ENCODE measurements at places on chromosomes 5 and 9.

GRCh38 chr9:107541523-107541922 is 52.0 kb upstream of the KLF4 start:
- no peak for DNase-seq

- DNase-seq: no peak
Observed at GRCh38 chr5:150989695-150990094, 30.7 kb upstream of the GPX3 start.

- DNase-seq: no peak
Observed at GRCh38 chr9:114185570-114186490, 30.5 kb downstream of the COL27A1 start.

- peak; percentile 38 for DNase-seq
Observed at GRCh38 chr9:22307013-22307711, 139.5 kb upstream of the DMRTA1 start.

GRCh38 chr9:130310456-130310855 is 44.9 kb downstream of the HMCN2 start:
- no peak for DNase-seq

DNA sequence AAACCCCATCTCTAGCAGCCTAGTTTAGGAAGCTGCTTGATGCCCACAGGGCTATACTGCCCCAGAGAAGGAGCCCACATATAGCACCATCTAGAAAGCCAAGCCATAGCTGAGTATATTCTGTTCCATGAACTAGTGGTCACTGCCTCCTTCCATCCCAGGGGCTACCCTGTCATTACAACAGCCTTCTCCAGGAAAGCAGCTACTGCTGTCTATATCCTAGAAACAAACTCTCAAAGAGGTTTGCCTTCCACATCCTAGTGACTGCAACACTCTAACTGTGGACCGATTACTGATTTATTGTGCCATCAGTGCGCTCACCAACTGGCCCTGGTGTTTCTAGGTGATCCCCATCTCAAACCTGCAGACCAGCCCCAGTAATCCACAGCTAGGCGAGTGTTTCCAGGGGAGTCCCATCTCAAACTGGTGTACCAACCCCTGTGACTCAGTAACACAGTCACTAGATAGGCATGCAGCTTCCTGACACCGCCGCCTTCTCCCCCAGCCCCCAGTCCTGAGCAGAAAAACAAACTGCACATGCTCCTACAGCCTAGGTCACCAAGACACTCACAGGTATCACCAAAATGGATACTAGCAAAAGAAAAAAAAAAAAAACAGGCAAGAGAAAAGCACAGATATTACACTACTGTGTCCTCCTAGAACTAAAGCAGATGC is 14.8 kb downstream of the SPTLC1 start:
- DNase-seq: peak; percentile 82

GRCh38 chr9:126463426-126463825 is 136.8 kb downstream of the MVB12B start:
- DNase-seq: no peak

DNA sequence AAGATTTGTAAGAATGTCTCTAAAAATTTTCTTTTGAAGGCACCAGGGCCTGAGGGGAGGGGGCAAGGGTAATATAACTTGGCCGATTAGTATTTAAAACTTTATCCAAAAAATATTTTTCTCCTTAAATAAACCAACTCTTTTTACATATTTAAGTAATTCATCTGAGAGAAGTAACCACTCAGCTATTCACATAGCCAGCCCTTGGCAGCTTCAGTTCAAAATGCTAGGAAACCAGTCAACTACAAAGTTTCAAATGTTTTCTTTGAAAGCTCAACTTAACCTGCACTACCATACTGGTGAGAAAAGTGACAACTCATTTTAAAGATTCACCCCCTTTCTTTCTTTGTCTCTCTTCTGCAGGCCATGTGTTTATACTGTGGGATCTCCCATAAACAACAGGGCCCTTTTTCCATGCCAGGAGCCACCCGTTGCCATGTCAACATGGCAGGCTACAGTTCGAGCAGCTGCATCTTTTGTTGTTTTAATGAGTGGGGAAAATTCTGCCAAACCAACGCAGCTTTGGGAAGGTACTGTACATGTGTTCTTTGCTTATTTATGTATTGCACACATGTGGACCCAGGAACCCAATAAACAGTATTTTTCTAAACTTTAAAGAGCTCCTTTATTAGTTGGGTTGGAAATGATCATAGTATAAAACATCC is 46.3 kb downstream of the AOPEP start:
- peak; percentile 60 for DNase-seq

- DNase-seq: no peak
Observed at GRCh38 chr5:103889500-103890209, 327.1 kb upstream of the NUDT12 start.

GRCh38 chr5:4182144-4182543 is 586.5 kb downstream of the IRX1 start:
- no peak for DNase-seq
